ENCODE measurements at places on chromosomes 1 and 21.

DNA sequence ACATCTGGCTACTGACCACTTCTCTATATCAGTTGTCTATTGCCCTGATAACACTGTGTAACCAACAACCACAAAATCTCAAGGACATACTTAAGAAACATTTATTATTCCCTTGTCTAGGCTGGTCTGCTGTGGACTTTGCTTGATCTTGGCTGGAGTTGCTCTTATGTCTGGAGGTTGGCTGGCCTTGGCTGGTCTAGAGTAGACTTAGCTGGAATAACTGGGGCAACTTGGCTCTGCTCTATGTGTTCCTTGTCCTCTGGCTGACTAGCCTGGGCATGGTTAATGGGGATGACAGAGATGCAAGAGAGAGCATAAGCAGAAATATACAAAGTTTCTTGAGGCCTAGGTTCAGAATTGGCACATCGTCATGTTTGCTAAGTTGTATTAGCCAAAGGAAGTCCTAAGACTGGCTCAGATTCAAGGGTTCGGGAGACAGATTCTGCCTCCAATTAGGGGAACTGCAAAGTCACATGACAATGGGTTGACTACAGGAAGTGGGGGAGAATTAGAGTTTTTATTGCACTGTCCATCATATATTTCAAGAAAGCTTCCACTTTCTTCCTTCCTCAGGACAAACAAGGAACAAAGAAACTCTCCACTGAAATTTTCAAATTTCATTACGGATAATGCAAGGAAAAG, 61.4 kb upstream of the HMCN1 start:
- peaks cover 14% of the 10 kb centered on the region for H3K4me1 ChIP-seq
- no peak overlapping the region for H3K27ac ChIP-seq
- H3K27me3 ChIP-seq: no peaks in the 10 kb centered on the region
- H3K36me3 ChIP-seq: no peaks in the 10 kb centered on the region
- H3K4me3 ChIP-seq: no peak overlapping the region

GRCh38 chr1:1115136-1115785, 628 bp downstream of the C1orf159 start:
- no peak for DNase-seq
- no peak overlapping the region for H3K27ac ChIP-seq
- peaks cover 26% of the 10 kb centered on the region for H3K4me1 ChIP-seq
- peaks cover 5% of the 10 kb centered on the region for H3K36me3 ChIP-seq

DNA sequence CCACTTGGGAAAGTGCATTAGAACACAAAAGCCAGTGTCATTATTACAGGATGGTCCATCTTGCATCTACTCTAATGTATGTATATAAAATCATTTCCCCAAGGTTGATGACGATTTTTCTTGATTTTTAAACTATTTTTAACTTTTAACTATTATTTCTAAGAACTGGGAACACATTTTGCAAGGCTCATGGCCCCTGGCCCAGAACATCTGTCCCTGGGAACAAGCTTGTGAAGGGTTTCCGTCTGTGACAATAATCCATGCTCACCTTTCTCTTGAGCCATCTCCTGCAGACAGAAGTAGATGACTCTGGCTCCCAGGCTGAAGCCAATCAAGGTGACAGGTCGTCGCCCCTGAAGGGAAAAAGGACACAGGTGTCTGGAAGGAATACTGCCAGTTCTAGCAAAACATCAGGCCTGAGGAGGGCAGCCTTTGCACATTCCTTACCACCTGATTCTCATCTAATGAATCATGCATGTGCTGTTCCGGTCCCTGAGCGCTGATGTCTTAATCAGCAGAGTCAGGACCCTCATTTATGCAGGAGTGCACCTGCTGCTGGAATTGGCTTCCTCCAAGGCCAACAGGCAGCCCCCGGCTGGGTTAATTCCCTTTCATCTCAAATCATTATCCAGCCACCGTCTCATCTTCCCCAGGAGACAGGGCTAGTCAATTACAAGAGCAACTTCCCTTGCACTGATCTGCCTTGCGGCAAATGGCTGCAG, 62.5 kb downstream of the TMCO4 start:
- H3K27ac ChIP-seq: no peak overlapping the region
- DNase-seq: no peak
- no peaks in the 10 kb centered on the region for H3K4me1 ChIP-seq
- no peak overlapping the region for H3K4me3 ChIP-seq
- H3K27me3 ChIP-seq: no peaks in the 10 kb centered on the region

DNA sequence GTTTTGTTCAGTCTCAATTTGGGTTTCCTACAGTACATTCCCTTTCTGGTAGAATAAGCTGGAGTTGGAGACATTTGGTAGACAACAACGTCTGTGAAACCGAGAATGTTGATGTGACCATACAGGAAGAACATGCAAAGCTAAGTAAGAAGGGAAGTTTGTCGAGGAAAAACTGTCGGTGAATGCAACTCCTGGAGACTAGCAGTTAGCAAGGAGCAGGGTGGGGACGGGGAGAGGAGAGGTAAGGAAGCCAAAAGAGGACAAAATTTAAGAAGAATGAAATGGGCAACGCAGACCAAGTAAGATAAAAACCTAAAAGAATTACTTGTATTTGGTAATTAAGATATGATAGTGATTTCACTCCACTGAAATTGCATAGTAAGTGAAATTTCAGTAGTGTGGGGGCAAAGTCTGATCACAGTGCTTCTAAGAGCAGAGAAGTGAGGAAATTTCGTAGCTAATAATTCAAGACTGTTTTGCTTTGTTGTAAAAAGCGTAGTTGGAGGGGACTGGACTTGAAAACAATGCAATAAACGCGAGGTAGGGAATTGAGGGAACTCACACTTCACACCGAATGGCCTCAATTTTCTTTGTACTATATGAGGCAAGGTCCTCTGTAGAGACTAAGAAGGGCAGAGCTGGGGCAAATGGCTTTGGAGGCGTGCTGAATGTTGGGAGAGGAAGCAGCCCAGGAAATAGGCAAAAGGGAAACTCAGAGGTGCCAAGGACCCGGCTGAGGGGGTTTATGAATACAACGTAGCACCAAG, 787 bp upstream of the GIPC2 start:
- H3K4me1 ChIP-seq: peaks cover 16% of the 10 kb centered on the region
- H3K27me3 ChIP-seq: peaks cover 39% of the 10 kb centered on the region
- DNase-seq: no peak
- no peaks in the 10 kb centered on the region for H3K36me3 ChIP-seq

- H3K27me3 ChIP-seq: no peaks in the 10 kb centered on the region
- peaks cover 2% of the 10 kb centered on the region for H3K4me1 ChIP-seq
- DNase-seq: no peak
- no peaks in the 10 kb centered on the region for H3K36me3 ChIP-seq
These were observed 27.2 kb downstream of the MYOG start for GRCh38 chr1:203058676-203058935.

DNA sequence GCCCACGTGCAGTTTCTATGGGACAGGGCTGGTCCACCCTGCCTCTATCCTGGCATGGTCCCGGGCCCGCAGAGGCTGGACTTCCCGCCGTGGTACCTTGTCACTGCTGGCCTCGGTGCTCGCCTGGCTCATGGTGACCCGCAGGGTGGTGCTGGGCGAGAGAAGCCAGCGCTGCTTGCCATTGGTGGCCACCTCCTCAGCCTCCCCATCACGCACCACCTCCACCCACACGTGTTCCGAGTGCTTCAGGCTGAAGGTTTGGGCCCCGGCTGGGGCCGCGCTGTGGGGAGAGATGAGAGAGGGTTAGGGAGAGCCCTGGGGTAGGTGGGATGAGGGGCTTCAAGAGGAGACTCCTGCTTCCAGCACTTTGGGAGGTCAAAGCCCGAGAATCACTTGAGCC, 14.5 kb downstream of the PADI2 start:
- peaks cover 4% of the 10 kb centered on the region for H3K27me3 ChIP-seq
- no peak overlapping the region for H3K27ac ChIP-seq
- DNase-seq: no peak
- H3K36me3 ChIP-seq: no peaks in the 10 kb centered on the region
- H3K4me3 ChIP-seq: no peak overlapping the region

GRCh38 chr1:236240675-236241074, 41.1 kb downstream of the ERO1B start:
- H3K4me1 ChIP-seq: no peaks in the 10 kb centered on the region
- no peak overlapping the region for H3K4me3 ChIP-seq
- no peak for DNase-seq
- peaks cover 24% of the 10 kb centered on the region for H3K36me3 ChIP-seq
- H3K27ac ChIP-seq: no peak overlapping the region
